Activated naive CD8-positive, alpha-beta T cell treated with anti-CD3 and anti-CD28 coated beads, Interleukin-2, amount 10 ng/mL, durations not matched to agents 7 days and 5 days (primary cell): ENCODE measurements at places on chromosomes 6 and 20.

- no peak for DNase-seq
- peaks cover 6% of the 10 kb centered on the region for H3K27me3 ChIP-seq
- H3K4me3 ChIP-seq, result no peak overlapping the region
- no peak overlapping the region for H3K27ac ChIP-seq
Measured at GRCh38 chr6:56693246-56693607, 50.5 kb upstream of the DST start.

DNA sequence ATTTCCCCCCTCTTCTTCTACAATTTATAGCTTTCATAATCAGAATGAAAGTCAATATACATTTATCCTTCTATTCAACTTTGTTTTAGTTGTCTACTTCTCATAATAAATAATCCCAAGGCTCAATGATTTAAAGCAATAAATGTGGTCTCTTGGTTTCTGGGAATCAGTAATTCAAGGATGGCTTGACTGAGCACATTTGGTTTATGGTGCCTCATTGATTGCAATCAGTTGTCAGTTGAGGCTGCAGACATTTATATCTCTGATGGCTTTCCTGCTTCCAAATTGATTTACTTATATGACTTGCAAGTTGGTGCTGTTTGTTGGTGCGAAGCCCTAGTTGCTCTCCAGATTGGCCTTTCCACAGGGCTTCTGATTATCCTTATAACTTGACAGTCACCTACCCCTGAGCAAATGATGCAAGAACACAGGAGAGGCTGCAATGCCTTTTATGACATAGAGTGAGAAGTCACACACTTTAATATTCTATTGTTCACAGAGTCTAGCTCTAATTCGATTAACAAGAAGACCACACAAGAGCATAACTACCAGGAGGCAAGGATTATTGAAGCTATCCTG, 2.7 kb upstream of the CRISP1 start:
- H3K36me3 ChIP-seq, result no peaks in the 10 kb centered on the region
- H3K27me3 ChIP-seq, result no peaks in the 10 kb centered on the region
- no peak for DNase-seq
- H3K4me3 ChIP-seq, result no peak overlapping the region
- H3K4me1 ChIP-seq, result no peaks in the 10 kb centered on the region

DNA sequence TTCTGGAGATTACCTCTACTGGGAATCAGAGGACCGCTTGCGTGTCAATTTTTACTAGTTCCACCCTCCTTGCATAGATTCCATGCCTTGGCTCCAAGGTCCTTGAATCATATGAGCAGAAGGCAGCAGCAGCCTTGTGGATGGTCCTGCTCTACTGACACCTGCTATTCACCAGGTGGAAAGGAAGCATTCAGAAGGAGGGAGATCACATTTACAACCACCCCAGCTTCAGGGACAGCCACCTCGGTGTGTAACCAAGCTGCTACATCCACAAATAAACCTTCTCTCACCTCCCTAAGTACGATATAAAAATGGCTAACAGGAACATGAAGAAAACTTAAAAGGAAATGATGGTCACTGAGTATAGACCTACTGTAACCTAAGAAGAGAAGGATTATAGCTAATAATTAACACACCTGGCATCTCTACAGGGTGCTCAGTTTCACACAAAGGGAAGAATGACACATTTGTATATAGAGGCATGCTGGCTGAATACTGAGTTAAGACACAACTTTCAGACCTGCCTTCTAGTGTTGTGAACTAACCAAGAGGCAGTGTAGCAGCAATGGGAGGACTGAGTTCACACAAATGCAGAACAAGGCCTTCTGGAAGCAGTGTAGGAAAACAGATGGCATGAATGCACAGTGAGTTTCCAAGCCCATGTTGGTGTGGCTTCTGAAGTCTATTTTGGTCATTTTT, 46.3 kb upstream of the SRPK1 start:
- no peak overlapping the region for H3K4me3 ChIP-seq
- H3K4me1 ChIP-seq, result no peaks in the 10 kb centered on the region
- H3K27me3 ChIP-seq, result peaks cover 13% of the 10 kb centered on the region
- H3K36me3 ChIP-seq, result no peaks in the 10 kb centered on the region

DNA sequence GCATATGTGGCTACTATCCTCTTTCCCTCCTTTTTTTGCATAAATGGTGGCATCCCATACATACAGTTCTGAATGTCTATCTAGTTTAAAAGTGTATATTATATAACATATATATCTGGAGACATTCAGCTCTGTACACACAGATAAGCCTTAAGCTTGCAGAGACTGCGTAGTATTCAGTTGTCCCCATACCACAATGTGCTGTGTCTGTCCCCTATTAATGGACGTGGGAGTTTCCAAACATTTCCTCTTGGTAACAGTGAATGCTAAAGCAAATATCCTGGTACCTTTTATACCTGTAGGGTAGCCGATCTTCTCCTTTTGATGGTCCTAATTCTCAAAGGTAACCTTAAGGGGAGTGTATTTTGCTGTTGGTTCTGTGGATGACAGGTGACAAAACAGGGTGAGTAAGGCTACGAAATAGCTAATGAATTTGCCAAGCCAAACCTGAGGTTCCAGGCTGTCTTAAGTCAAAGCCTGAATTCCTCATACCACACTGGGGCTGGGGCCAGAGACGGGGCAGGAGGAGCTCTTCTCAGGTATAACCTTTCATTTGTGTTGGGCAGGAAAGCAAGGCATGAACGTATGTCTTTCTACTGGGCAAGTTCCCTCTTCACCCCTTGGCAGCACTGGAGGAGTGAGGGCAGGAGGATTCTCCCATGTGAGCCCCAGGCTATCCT, 7.8 kb upstream of the C2 start:
- no peaks in the 10 kb centered on the region for H3K36me3 ChIP-seq
- H3K4me1 ChIP-seq, result no peaks in the 10 kb centered on the region
- no peak overlapping the region for H3K4me3 ChIP-seq
- no peak for DNase-seq
- H3K27ac ChIP-seq, result no peak overlapping the region

GRCh38 chr6:135301304-135301703, 120.2 kb downstream of the MYB start:
- H3K4me1 ChIP-seq, result no peaks in the 10 kb centered on the region
- H3K4me3 ChIP-seq, result no peak overlapping the region
- H3K27ac ChIP-seq, result no peak overlapping the region
- no peak for DNase-seq
